CD4-positive, alpha-beta T cell treated with Interleukin-6 for 4 hours (primary cell): ENCODE measurements at places on chromosomes 2 and 18.

DNA sequence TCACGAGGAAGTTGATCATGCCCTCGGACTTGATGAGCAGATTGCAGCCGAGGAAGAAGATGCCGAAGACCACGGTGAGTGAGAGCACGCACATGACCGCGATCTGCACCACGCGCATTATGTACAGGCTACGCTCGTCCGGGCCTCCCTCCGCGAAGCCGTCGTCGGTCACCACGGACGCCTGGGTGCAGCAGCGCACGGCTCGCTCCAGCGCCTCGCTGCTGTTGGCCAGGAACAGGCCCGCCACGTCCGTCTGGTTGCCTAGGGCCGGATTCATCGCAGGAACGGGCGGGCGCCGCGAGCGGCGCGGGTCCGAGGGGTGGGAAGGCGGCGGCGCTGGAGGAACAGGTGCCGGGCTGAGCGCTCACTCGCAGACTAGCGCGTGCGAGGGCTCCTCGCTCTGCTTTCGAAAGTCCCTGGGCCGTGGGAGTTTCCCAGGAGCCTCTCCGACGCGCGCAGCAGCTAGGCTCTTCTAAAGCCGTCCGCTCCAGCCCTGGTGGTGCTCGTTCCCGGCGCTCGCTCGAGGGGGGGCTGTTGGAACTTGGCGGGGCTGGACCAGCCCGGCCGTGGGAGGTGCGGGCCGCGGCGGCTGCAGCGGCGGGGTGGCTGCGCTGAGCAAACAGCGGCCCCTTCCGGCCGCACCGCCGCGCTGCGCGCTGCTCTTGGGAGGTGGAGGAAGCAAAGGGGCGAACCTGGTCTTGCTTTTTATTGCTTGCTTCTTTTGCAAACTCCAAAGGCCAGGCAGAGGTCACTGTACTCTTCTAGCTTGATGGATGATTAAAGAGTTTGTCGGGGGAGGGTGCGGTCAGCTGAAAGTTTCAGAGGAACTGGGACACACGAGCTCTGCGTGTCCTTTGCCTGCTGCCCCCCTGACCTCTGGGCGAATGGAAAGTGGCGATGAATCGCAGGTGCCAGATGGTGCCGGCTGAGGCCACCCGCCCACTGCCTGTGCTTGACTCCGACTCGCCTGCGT lies at the start of gene RPRM:
Gene RPRM (minus strand): TSS at position 474 of the 973 bp plus-strand sequence. CDS start 197 bp downstream, at position 277.
- peak; percentile 35 for DNase-seq

- no peak for DNase-seq
These were observed 45.9 kb upstream of the REG3G start for GRCh38 chr2:78979380-78980151.

DNA sequence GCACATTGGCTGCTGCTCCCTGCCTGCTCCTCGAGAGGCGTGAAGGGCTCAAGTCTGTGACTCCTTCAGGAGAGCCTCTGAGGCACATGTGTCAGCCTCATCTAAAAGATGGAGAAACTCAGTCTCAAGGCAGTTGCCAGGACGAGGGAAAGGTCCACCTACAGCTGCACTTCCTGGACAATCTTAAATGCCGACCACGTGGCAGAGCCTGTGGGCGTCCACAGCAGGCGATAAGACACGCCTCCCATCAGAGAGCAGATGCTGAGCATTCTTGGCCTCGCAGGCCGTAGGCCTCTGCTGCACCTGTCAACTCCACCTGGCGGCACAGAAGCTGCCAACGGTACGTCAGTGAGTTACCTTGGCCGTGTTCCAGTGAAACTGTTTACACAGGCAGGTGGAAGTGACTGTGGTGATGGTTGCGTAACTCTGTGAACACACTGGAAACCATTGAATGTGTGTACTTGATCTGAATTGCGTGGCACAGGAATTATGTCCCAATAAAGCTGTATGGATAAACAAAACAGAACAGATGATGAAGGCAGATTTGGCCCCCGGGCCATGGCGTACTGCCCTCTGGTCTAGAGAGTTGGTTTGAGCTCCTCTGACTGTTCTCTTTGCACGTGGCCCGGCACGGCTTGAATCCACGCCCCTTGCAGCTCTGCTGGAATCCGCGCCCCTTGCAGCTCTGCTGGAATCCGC lies 114.5 kb downstream of the RNF144A start:
- peak; percentile 69 for DNase-seq

GRCh38 chr2:178529194-178529593 lies 48.9 kb downstream of the PLEKHA3 start:
- DNase-seq = no peak

DNA sequence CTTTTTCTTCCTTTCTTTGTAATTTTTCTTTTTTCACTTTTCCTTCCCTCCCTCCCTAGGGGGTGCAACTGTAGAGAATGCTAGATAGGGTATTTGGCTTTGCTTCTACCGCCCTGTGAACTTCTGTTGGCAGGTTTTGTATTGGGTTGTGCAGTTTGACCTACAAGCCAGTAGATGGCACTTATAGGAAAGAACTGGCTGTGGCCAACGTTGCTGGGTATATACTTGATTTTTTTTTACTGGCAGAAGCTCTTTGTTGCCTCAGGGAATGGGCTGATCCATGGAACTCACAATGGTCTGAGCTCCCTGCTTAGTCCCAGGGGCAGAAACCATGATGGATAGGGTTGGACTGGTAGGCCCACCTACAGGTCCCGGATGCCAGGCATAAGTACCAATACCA lies 1019.5 kb upstream of the LRRTM1 start:
- no peak for DNase-seq

DNA sequence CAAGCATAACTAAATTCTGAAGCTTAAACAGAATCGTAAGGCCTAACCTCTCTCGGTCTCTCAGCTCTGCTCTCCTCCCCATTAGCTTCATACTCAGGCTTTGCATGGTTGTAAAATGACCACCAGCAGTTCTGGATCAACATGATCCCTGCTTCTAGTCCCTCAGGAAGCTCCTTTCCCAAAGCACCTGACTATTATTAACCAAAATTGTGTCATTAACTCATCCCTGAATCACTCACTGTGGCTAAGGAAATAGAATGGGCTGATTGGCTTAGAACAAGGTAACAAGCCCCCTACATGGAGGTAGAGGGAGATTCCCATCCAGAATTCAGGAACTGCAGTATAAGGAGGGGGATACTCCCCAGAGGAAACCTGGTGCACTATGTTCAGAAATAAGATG lies 448.3 kb downstream of the ARHGAP15 start:
- DNase-seq = no peak

DNA sequence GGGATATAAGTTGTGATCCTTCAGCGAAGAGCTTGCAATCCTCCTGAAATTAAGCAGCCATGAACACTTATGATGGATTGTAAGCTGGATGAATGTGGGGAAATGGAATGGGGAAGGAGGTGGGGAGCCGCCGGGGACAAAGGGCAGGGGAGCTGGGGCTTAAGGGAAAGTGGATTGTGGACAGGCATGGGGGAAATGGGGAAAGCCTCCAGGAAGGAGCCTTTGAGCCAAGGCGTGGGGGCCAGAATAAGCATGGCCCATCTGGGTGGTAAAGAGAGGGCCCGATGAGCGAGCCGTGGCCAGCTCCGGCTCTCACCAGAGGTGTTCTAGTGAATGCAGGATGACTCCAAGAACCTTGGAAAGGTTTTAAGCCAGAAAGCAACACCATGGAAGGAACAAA lies 124.0 kb downstream of the SMAD7 start:
- DNase-seq = no peak

DNA sequence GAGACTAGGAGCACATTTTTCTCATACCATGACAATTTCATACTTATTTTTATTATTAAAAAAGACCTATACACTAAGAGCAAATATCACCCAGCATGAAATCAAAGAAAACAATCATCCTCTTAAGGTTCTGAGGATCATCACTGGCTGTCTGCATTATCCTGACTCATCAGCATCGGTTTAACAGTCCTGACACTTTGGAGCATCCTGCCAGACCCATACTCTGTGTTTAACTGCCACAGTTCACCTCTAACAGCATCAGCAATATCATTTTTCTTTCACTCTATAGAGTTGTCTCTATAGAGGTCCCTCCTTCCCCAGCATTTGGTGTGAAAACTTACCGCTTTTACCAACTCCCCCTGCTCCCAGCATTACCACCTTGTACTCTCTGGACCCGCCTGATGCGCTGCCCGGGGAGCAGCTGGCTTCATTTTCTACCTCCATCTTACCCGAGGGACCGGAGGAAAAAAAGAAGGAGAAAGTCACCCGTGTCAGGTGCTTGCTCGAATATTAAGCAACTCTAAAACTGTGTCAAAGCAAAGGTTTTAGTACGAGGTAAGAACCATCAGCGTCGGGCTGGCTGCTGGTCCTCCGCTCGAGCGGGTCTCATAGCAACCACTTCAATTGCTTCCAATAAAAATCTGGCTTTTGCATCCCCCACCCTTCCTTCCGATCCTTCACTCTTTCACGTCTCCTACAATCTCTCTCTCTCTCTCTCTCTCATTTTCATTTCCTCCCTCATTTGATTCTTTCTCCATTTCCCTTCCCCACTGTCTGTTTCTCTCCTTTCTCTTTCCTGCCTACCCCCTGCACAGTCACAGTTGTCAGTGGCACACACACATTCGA lies at the start of gene RIT2:
Gene RIT2 (minus strand): TSS at position 610 of the 846 bp plus-strand sequence.
- no peak for DNase-seq

GRCh38 chr2:45908316-45909170 lies 257.1 kb downstream of the PRKCE start:
- no peak for DNase-seq

GRCh38 chr2:38751596-38752410 lies 642 bp upstream of the SRSF7 start:
- DNase-seq = no peak

- no peak for DNase-seq
These were observed 27.2 kb downstream of the UBXN4 start for GRCh38 chr2:135768863-135769262.

DNA sequence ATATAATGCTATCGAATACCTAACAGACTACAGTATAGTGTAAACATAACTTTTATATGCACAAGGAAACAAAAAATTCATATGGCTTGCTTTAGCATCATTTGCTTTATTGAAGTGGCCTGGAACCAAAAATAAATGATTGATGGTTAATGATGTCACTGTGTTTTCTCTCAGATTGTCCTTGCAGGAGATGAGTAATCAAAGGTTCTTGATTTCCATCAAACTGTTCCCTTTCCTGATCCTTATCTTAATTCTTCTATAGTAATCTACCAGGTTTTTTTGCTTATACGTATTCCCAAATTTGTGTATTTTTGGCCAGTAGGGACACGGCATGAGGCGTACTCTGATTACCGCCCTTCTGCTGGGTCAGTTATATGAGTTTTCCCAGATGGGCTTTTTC lies 104.9 kb upstream of the CXCR4 start:
- no peak for DNase-seq

DNA sequence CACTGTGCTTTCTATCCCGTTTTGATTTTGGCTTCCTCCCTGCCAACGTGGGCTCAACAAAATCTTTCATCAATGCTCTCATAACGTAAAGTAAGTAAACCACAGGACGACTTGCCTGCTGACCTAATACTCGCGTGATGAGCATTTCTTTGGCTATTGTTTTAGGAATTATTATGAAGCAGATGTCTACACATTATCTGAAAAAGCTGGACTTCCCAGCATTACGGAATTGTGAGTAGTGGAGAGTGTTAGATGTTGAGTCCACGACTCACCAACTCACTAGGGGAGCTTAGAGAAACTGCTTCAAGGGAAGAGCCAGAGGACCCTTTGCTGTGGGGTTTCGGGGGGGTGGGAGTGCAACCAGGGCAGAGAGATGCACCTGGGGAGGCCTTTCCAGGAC lies 21.9 kb downstream of the HJURP start:
- DNase-seq = no peak
